ENCODE measurements at places on chromosomes 4 and X. TPM values are rescaled to one million over a fixed set of nuclear protein-coding genes. Genes with fewer than 3 reads are reported as not detected.

GRCh38 chr4:117755438-117755837 is 278.8 kb upstream of the NDST3 start:
- no peak for DNase-seq

DNA sequence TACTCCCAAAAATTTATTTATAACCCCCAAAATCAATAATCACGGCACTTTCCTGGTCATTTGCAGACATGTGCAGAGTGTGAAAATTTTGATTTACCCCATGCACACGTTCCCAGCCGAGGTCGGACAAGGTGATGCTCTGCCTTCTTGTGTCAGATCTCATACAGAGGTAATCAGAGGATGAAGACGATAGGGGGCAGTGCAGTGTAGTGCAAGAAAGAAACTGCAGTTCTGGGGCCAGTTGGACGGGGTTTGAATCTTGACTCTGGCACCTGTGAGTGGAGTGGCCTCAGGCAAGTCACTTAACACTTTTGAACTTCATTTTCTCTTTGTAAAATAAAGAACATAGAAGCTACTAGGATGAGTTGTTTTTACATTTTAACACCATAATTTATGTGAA is 88.4 kb downstream of the FRMPD3 start:
- no peak for DNase-seq

- DNase-seq, result no peak
These were observed 24.9 kb upstream of the RNF150 start for GRCh38 chr4:141158219-141158618.

GRCh38 chr4:26452565-26453531 is 37.4 kb downstream of the CCKAR start:
- no peak for DNase-seq

DNA sequence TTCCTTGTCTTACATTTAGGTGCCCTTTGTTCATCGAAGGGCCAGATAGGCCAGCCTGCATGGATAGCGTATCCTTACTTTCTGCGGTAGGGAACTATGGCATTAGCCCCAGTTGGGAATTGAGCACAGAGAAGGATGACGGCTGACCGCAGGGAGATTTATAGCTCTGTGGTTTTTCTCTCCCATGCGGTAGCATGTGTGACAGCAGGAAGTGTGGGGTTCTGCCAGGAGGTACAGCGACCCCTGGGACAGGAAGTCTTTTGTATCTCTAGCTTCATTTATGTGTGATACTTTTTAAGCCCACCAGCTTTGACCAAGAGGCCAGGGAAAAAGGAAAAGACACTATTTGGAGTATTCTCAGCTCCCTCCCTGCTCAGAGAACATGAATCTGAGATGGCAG is 33.1 kb downstream of the GAB3 start:
- no peak for DNase-seq

DNA sequence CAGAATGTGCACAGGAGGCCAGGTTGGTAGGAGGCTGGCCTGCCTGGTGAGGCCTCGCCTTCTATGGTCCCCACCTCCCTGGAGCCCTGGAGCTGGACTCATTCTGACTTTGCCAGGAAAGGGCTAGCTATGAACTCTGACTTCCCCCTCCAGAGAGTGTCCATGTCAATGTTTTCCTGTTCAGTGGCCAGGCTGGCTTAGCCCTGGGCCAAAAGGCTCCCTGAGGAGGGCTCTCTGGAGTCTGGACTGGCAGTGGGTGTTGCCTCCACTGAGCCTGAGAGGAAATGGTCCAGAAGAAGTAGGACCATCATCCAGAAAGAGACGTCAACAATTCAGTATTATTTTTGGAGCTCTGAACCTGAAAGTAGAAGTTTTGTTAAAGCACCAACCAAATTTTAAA is 178.7 kb downstream of the CHIC2 start:
- DNase-seq, result no peak

DMP1 gene
- not detected for total RNA-seq

FRMD7 gene
- total RNA-seq, result not detected
